ENCODE measurements at places on chromosomes 1 and 21.

GRCh38 chr1:20552728-20553445, 514 bp downstream of the FAM43B start:
- no peak for DNase-seq

- no peak for DNase-seq
Observed at GRCh38 chr1:78176448-78176847, 130.7 kb downstream of the GIPC2 start.

DNA sequence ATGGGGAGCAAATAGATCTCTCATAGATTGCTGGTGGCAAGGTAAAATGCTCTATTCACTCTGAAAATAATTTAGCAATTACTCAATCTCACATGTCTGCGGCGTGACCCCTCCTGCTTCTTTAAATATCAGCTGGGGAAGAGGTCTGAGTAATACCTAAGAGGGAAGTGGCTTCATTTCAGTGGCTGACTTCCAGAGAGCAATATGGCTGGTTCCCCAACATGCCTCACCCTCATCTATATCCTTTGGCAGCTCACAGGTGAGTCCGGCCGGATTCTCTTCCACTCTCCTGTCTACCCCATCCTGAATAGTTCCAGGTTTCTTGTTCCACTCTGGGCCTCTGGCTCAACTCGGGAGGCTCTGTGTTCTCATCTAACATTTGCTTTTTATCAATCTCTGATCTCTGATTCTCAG, at the start of gene SLAMF7:
Gene SLAMF7, plus strand, starts transcription at position 150 of the 414 bp plus-strand sequence. Its CDS starts 55 bp downstream, at position 205.
- DNase-seq = no peak

- no peak for DNase-seq
Observed at GRCh38 chr1:181257117-181257516, 168.6 kb downstream of the IER5 start.

DNA sequence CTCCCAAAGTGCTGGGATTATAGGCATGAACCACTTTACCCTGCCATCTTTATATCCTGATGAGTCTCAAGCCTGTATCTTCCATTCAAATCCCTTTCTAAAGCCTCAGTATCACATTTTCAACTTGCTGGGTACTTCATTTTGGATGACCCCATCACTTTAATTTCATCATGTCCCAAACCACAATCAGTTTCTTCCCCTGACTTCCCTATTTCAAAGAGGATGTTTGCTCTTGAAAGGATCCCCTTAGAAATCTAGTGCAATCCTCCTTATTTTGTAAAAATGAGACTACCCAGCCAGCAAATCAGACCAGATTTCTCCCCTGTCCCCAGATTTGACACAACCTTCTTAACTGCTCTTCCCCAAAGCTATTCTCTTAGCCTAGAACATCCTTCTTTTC, 7.0 kb upstream of the TRIT1 start:
- DNase-seq = no peak

DNA sequence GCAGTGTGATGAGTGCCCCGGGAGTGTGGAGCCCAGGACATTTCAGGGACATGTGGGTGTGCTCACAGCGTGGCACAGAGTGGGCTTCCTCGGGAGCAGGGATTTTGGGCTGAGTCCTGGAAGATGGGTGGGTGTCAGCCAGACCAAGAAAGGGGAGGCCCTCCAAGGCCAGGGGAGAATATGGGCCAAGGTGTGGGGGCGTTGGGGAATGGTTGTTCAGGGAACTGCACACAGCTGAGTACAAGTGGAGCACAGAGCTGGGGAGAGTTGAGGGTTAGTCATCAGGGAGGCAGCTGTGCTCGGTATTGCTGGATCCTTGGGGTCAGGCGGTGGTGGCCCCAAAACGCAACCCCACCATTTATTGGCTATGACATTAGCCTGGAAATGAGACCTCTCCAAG, 5.5 kb downstream of the POGK start:
- no peak for DNase-seq

- DNase-seq = peak; percentile 71
Observed at GRCh38 chr1:61056573-61057439, 25.6 kb upstream of the NFIA start.

- DNase-seq = no peak
Observed at GRCh38 chr21:26394341-26394740, 178.7 kb downstream of the CYYR1 start.

- no peak for DNase-seq
Observed at GRCh38 chr1:115678141-115678540, 36.4 kb downstream of the VANGL1 start.

DNA sequence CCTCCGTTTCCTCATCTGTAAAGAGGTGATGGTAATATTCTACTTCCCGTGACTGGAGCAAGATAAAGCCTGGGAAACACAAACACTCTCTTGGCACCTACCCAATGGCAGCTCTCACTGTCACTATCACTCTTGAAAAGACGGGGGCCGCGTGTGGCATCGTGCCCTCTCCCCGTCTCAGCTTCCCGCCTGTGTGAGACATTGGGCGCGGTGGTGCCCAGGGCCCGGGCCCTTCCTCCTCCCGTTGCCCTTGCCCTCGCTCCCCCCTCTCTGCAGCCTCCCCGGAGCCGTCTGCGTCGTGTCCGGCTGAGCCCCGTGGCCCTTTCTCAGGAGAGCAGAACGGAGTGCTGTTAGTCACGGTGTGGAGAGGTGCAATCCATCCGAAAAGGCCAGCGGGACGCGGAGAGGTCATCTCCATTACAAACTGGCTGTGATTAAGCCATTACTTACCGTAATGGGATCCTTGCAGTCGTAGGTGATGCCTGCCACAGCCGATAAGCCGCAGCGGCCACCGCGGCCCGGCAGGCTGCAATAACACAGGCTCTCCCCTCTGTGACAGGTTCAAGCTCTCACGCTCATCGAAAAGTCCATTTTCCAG, 156.4 kb upstream of the ZC3H12A start:
- no peak for DNase-seq
